Stimulated activated CD8-positive, alpha-beta memory T cell treated with anti-CD3 and anti-CD28 coated beads, Interleukin-7, amount 100 ng/mL, for 1 hour (primary cell): ENCODE measurements at places on chromosomes 7 and 10.

DNA sequence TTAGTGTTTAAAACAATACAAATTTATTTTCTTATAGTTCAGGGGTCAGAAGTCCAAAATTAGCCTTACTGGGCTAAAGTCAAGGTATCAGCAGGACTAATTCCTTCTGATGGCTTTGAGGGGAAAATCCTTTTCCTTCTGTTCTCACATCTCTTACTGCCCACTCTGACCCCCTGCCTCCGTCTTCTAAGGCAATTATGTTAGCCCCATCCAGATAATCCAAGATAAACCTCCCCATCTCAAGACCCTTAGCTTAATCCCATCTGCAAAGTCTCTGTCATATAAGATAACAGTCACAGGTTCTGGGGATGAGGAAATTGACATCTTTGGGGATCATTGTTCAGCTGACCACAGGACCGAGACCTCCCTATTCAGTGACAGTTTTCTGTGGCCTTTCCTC is 22.3 kb downstream of the MACROH2A2 start:
- no peak for DNase-seq

DNA sequence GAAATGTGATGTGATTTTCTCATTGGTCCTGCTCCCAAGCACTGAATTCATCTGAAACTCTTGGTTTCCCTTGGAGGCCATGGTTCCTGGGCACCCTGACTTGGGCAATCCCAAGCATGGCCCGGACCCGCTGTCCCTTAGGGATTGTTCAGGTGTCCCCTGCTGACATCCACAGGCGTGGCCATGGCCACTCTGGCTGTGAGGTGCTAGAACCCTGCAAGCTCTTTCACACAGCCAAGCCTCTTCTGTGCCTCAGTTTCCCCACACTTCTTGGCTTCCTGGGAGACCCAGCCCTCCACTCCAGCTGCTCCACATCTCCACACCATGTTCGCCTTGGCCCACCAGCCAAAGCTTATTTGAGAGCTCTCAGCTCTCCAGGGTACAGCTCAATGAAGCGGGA is 12.0 kb upstream of the AZGP1 start:
- DNase-seq: no peak

- DNase-seq: no peak
These were observed 33.5 kb upstream of the ABCB5 start for GRCh38 chr7:20581956-20582355.

- DNase-seq: no peak
These were observed 242.1 kb downstream of the CDC14C start for GRCh38 chr7:49166441-49166840.

DNA sequence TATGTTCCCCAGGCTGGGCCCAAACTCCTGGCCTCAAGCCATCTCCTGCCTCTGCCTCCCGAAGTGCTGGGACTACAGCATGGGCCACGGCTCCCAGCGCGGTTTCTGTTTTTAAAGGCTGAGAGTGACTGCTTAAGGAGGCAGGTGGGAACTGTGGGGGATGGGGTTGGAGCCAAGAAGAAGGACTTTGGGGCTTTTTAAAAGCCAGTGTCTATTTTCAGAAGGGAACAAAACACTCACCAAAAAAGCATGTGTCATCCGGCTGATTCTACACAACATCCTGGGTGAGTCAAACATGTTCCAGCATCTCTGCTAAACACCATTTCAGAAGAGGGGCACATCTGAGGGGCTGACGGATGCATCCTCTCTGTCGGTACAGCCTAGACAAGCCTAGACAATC is 824.5 kb downstream of the TYW1 start:
- DNase-seq: no peak

- DNase-seq: no peak
These were observed 48.2 kb upstream of the ANKRD1 start for GRCh38 chr10:90969121-90969534.

- DNase-seq: no peak
These were observed 66.3 kb downstream of the INSIG1 start for GRCh38 chr7:155363852-155364600.
